T-helper 2 cell treated with Interferon-gamma antibody and Interleukin-4, amounts not matched to agents 5 μg/mL and 100 μg/mL, for 36 hours (primary cell): ENCODE measurements at places on chromosomes 11 and 22.

DNA sequence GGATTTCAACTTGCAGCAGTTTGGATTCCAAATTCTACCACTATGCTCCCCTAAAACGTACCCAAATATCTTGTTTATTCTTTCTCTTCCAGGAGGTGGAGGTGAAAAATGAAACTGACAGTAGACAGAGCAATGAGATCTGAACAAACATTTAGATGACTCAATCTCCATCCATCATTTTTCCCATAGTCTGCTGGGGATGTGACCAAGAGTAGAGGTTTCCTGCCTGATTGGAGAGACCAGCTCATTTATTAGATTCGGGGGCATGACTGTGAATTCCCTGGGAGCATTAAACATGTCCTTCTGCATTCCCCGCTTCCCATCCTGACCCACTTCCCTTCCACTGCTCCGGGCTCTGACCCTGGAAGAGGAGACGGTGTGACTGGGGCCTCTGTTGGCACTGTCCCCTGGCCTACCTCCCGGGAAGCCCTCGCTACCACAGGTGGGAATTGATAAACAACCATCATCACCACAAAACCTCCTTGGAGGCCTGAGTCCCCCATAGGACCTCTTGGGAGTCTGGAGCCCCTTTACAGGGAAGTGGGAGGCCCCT lies 20.3 kb downstream of the DKK3 start:
- no peak for DNase-seq

DNA sequence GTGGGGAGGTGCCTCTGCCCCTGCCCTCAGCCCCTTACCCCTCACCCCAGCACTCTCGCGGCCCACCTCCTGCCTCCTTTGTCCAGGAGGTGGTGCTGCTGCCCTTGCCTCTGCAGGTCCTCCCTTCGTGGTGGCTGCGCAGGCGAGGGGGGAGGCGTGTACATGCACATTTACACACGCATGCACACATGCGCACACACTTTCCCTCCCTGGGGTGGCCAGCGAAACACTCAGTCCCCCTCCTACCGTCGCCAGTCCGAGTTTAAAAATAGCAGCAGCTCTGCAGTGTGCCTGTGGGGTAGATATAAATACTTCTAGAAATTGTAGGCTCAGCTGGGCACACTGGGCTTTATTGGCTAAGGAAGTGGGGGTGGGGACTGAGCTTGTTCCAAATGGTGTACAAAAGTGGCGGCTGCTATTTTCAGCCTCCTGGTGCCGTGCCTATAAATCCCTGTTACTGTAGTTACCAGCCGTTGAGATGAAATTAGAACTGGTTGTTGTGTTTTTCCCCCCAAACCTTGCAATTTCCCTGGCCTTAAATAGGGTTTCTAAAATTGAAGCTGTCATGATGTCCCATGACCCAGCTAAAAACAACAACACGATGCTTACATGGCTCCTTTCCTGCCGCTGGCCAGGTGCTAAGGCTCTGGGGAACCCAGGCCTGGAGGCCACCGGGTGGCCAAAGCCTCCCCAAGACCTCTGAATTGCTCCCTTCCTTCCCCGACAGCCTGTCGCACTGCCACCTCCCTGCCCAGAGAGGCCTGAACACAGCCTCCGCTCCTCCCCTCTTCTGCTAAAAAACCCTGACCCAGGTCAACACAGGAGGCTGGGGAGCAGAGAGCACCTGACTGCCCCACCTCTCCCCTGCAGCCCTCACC lies 12.4 kb downstream of the PICK1 start:
- DNase-seq: no peak

DNA sequence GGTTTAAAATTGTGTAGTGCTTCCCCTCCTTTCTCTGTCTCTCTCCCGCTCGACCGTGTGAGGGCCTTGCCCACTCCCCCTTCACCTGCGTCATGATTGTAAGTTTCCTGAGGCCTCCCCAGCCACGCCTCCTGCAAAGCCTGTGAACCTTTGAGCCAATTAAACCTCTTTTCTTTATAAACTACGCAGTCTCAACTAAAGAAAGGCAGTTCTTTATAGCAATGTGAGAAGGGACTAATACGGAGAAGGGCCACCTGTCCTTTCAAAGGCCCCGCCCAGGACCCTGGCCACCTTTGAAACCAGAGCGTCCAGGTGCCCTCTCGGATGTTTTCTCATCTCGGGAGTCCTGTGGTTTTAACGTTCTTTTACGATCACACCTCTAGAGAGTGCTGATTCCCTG lies 741.5 kb downstream of the BRD1 start:
- no peak for DNase-seq

- DNase-seq: peak; percentile 4
Measured at GRCh38 chr11:8342821-8343681, 79.4 kb upstream of the LMO1 start.

GRCh38 chr22:44293876-44294275 lies 18.9 kb downstream of the SHISAL1 start:
- DNase-seq: no peak

GRCh38 chr11:60362241-60362640 lies 16.1 kb upstream of the MS4A7 start:
- no peak for DNase-seq

GRCh38 chr11:35734669-35735410 lies 72.3 kb downstream of the TRIM44 start:
- no peak for DNase-seq

DNA sequence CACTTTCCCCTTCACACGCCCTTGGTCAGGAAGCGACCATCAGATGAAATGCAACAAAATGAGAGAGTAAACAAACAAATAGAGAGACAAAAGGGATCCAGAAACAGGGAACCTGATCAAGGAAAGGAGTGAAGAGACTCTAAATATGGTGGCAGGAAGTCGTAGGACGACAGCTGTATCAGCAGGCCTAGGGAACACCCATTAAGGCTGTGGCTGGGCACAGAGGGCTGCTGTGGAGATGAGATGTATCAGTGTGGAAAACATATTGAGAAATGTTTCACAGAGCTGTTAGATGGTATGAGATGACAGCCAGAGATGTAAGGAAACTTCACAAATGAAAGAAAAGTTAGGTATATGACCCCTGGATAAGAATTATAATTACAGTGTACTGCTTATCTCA lies 155.8 kb upstream of the MTMR2 start:
- DNase-seq: no peak
